Cardiac ventricle fibroblast (primary cell): ENCODE measurements at places on chromosomes 1 and 21. TPM values are rescaled to one million over a fixed set of nuclear protein-coding genes. Genes with fewer than 3 reads are reported as not detected.

The DIPK1A gene
- total RNA-seq, result 8.6 and 9.4 TPM in 2 replicates

The GPR25 gene
- total RNA-seq, result not detected in 2 replicates

The CFAP74 gene
- total RNA-seq, result not detected in 2 replicates

The SDC3 gene
- total RNA-seq, result 74.8 and 90.7 TPM in 2 replicates

The FCRL2 gene
- total RNA-seq, result not detected in 2 replicates

The KCND3 gene
- total RNA-seq, result 6.0 and 6.6 TPM in 2 replicates

The GLRX2 gene
- 7.0 and 8.4 TPM in 2 replicates for total RNA-seq

The BCAN gene
- 0.06 TPM in 1 of 2 replicates, not detected in the other for total RNA-seq

The KRTAP19-1 gene
- total RNA-seq, result not detected in 2 replicates

The ZNF593OS gene
- total RNA-seq, result not detected in 2 replicates

The IL20 gene
- total RNA-seq, result not detected in 2 replicates

The TAS1R1 gene
- total RNA-seq, result not detected in 2 replicates

The TMCC2 gene
- 1.4 and 2.3 TPM in 2 replicates for total RNA-seq

The IRF6 gene
- under 0.01 and 0.39 TPM in 2 replicates for total RNA-seq

The FCRLB gene
- 1.4 and 3.0 TPM in 2 replicates for total RNA-seq

The NCSTN gene
- 75.6 and 89.0 TPM in 2 replicates for total RNA-seq

The HSD3B1 gene
- not detected in 2 replicates for total RNA-seq

The GPR157 gene
- 1.1 and 1.6 TPM in 2 replicates for total RNA-seq

The RPTN gene
- total RNA-seq, result not detected in 2 replicates

The ALDH4A1 gene
- 6.4 and 7.9 TPM in 2 replicates for total RNA-seq

The ADORA3 gene
- total RNA-seq, result not detected in 2 replicates

The MOV10 gene
- total RNA-seq, result 29.4 and 40.2 TPM in 2 replicates

The RIIAD1 gene
- not detected in 2 replicates for total RNA-seq

The ETV3L gene
- total RNA-seq, result not detected in 2 replicates

The RGL1 gene
- total RNA-seq, result 15.5 and 18.8 TPM in 2 replicates

The GBP5 gene
- total RNA-seq, result 0.05 TPM in 1 of 2 replicates, not detected in the other

The YBX1 gene
- total RNA-seq, result 510 and 528 TPM in 2 replicates

The WNT4 gene
- not detected in 2 replicates for total RNA-seq

The MACO1 gene
- total RNA-seq, result 13.4 and 15.5 TPM in 2 replicates

The DMBX1 gene
- not detected in 2 replicates for total RNA-seq

The WLS gene
- total RNA-seq, result 74.7 and 88.2 TPM in 2 replicates

The RBP7 gene
- not detected in 2 replicates for total RNA-seq
